ENCODE measurements at places on chromosomes 2 and 18.

GRCh38 chr2:23235292-23235691 is 149.7 kb upstream of the KLHL29 start:
- no peak for DNase-seq

GRCh38 chr18:44507729-44508325 is 172.9 kb upstream of the SETBP1 start:
- no peak for DNase-seq

- no peak for DNase-seq
Measured at GRCh38 chr2:45169339-45170190, 160.3 kb upstream of the SIX2 start.

DNA sequence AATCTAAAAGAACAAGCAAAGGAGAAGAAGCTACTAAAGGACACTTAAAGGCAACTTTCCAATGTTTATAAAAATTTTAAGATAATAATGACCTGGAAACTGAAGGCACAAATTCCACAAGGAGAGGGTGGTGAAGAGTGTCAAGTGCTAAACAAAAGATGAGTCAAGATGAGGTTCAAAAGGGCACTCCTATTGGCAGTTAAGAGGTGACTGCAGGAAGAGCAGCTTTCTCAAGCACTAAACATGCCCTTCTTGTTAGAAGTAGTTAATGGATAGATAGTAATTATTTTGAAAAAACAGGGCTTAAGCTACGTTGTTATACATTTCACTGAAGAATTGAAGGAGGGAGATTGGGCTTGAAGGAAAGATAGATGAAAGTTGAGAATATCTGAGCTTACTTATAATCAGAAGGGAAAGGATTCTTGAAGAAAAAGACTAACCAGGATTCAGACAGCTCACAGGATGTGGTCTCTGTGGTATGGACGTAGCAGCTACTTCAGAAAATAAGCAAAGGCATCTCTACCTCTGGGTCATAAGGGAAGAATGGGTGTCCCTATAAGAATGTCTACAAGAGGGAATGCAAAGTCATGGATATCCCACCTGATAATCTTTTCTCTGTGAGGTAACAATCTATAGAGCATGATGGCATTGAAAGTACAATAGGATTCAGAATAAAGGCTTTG is 454.7 kb upstream of the SLC39A10 start:
- DNase-seq: no peak

- DNase-seq: no peak
Measured at GRCh38 chr2:174631009-174631981, 33.7 kb upstream of the WIPF1 start.

GRCh38 chr2:25151718-25152117 is 16.7 kb downstream of the POMC start:
- DNase-seq: no peak

DNA sequence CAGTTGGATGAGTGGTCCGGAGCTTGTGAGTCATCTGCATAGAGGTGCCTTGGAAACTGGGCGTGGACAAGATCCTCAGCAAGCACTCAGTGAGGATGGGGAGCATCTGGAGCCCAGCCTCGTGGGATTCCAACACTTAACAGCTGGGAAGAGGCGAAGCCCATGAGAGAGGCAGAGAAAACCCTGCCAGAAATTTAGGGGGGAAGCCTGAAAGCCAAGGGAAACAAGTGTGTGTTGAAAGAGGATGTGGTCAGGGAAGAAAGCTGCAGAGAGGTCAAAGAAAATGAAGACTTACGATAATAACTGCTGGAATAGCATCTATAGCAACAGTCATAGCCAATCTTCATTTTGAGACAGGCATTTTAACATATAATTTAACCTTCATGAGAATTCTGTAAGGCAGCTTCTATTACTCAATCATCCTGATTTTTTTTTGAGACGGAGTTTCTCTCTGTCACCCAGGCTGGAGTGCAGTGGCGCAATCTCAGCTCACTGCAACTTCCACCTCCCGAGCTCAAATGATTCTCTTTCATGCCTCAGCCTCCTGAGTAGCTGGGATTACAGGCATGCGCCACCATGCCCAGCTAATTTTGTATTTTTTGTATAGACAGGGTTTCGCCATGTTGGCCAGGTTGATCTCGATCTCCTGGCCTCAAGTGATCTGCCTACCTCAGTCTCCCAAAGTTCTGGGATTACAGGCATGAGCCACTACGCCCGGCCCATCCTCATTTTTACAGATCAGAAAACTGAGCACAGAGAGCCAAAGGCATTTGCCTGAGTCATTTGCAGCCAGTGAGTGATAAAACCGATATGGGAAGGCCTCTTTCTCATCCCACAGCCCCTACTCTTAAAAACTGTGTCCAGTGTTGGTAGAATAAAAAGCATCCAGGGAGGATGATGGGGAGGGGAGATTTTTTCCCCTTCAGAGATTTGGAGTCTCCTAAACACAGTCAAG is 214.4 kb upstream of the EPAS1 start:
- no peak for DNase-seq

GRCh38 chr2:66448136-66448991 is 13.4 kb downstream of the MEIS1 start:
- no peak for DNase-seq

GRCh38 chr2:67135208-67135607 is 261.9 kb upstream of the ETAA1 start:
- no peak for DNase-seq

GRCh38 chr2:237219826-237220225 is 134.1 kb downstream of the COPS8 start:
- DNase-seq: no peak

DNA sequence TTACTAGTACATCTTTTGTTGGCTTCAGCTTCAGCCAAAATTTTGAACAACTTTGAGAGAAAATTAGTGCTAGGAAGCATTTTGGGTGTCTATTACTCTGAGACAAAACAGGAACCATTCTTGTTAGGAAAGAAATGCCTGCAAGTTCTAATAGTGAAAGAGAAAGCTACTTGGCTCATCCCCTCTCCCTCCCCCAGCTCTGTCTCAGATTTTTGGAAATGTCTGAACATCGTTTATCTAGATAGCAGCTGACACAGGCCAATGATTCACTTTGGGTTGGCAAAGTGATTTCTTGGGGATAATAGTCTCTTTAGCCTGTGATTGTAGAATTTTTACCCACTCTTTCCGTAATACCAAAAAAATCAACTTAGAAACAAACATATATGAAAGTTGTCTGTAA is 42.3 kb upstream of the PTPRM start:
- no peak for DNase-seq

DNA sequence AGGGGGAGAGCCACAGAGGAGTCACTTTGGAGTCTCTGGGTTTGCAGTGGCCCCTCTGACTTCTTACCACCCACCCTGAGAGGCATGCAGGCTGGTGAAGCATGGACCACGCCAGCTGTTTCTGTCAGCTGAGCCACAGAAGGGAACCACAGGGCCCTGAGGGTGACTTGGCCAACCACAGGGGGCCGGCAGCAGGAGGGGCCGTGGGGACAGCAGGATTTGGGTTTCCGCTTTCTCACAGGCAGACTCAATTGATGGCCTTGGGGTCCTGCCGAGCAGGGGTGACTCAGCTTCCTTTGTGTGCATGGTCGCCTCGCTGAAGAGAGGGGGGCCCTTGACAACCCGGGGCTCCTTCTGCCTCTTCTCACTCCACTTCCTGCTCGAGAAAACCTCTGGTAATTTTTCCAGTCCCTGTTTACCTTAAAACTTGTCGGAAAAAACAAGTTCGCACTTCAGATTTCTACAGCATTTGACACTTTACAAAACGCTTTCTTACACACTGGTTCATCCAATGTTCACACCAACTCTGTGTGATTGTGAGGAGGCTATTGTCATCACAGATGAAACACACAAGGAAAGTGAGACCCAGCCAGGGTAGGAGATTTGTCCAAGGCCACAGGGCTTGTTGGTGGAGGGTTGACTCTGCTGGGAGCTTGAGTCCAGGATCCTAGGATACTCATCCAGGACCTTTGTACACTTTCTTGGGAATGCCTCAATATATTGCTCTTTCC is 311.2 kb downstream of the LPIN1 start:
- no peak for DNase-seq

DNA sequence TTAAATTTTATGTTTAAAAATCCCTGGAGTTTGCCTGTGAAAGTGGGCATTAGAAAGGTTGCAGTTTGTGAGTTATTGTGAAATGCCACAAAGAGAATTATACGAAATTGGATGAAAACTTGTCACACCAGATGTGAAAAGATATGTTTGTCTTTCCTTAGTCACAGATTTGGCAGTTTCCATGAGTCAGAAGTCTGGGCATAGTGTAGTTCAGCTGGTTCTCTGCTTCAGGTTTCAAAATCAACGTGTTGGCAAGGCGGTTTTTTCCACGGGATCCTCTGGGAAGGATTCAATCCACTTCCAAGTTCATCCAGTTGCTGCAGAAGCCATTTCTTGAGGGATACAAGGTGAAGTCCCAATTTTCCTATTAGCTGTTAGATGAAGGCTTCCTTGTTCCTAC is 658.0 kb upstream of the CDH2 start:
- DNase-seq: no peak

DNA sequence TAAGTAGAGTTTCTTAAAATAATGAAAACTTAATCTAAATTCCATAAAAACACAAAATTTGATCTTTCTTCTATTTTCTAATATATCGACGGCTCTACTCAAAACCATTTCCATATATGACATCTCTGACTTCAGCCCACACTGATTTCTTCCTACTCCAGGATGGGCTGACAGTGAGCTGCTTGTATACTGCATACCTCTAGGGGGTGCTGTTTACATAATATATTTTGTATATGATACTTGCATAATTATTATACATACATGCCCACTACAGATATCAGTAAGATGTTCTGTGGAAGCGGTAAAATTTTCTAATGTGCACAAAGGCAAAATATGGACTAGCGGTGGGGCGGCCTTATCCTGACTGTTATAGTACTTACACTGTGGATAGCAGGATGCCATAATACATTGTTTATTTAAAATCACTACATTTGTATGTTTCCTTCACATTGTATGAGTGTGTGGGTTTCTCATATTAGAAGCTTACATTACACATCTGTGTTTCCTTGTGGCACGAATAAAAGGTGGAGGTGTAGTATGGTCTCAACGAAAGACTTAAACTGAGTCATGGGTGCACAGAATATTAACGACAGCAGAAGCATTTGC is 66.1 kb upstream of the NXPH2 start:
- no peak for DNase-seq

DNA sequence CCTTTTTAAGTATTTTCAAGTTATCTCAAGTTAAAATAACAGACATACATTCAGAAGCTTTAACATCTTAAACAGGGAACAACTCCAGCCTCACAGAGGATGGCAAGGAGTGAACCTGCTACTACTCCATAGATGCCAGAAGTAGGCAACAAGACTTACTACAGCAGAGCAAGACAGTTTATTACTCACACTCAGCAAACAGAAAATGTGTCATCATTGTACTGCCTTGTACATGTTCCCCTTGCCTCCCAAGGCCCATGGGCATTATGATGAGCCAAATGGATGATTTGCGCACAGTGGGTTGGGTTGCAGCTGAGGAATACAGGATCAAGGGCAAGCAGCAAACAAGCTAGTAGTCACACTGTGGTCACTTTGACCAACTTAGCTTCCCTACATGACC is 80.6 kb upstream of the VRK2 start:
- no peak for DNase-seq

- DNase-seq: no peak
Measured at GRCh38 chr2:234091883-234092282, 41.4 kb downstream of the SPP2 start.

- DNase-seq: no peak
Measured at GRCh38 chr2:126909781-126910180, 11.1 kb downstream of the TEX51 start.
